ENCODE measurements at places on chromosomes 6 and 20.

- DNase-seq: no peak
Measured at GRCh38 chr6:156953479-156954146, 176.4 kb downstream of the ARID1B start.

DNA sequence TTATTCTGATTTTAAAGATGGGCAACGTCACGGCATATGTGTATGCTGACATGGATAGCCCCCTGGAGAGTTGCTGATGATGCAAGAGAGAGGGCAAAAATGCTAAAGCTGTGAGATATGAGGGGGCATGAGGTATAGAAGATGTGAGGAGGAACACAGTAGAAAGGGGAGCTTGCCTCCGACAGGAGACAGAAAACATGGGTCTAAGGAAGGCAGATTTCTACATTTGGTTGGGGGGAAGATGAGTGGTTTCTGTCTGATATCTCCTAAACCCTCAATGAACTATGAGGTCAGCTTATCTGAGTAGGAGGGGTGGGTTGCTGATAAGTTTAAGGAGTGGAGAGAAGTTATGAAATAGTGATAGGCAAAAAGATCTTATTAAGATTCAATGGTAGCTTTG is 6.0 kb downstream of the RNF24 start:
- no peak for DNase-seq

DNA sequence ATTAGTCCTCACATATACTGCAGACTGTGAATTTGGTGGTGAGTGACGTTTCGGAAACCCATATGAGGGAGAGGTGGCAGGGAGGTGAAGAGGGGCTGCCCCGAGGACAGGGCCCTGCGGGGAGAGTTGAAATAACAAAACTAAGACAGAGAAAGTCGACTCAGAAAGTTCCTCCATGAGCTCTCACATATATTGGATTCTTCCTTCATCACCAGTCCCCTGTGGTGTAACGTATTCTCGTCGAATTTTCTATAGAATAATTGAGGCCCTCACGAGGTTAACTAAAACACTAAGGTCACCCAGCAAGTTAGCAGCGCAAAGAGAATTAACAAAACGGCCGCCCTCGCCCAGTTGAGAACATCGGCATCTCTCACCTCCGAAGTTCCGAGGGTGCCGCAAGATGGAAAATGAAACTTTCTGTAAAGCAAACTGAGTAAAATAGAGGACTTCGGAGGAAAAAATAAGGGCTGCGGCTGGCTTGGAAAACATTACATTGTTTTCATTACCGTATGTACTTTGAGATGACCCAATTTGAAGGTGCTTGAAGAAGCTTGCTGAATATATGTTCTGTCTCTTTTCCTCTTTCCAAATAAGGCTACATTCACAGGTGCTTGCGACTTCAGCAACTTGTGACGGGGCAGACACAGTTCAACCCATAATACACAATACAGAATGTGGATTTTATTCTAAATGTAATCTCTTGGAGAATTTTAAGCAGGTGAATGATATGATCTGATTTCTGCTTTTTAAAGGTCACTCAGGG is 490.9 kb upstream of the JARID2 start:
- peak; percentile 69 for DNase-seq

DNA sequence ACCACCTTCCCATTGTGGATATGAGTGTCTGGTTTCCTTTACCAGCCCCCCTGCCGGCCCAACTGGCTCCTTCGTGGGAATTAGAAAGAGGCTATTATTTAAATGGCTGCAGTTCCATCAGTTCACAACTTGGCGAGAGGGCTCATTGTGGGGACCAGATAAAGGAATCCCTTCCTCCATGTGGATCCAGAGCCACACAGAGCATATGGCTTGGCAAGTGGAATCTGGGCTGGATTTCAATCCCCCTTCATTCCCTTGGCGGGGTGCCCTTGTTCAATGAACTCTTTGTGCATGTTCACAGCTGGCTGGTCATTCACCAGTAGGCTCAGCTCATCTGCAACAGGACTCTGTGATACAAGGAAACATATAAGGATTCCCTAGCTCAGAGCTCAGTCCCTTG is 140.6 kb downstream of the OPN5 start:
- no peak for DNase-seq

- DNase-seq: no peak
Measured at GRCh38 chr6:136136274-136136673, 113.8 kb downstream of the MTFR2 start.

- DNase-seq: no peak
Measured at GRCh38 chr6:90947184-90948064, 360.6 kb upstream of the MAP3K7 start.

DNA sequence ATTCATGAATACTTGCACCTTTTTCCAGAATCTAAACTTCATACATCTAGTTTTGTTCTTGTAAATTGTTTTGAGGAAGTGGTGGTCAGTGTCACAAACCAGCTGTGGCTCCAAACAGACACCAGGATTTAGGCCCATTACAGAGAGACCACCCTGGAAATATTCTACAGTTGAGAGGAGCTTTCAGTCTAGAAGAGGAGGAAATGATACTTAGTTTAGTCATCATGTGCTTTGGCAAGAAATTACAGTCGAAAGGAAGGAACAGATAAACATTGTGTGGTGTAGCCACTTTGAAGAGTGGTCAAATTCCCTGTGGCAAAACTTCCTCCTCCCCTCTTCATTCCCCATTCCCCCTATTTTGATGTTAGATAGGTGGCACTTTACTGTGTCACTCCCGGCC is 15.7 kb downstream of the DCBLD1 start:
- no peak for DNase-seq

DNA sequence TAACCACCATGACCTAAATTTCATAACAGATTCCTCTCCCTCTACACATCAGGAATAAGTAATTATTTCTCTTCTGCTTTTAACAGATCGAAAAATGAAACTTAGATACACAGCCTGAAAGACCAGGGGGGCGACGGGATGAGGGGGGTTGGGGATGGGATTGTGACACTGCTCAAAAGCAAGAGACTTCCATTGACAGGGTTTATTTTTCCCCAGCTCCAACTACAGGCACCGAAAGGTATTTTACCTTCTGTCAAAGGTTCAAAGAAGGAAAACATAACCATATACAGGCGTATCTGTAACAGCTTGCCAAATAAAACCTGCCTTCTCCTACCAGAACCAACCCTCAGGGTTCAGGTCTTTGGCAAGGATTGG is 1.3 kb downstream of the EPHA7 start:
- DNase-seq: no peak

DNA sequence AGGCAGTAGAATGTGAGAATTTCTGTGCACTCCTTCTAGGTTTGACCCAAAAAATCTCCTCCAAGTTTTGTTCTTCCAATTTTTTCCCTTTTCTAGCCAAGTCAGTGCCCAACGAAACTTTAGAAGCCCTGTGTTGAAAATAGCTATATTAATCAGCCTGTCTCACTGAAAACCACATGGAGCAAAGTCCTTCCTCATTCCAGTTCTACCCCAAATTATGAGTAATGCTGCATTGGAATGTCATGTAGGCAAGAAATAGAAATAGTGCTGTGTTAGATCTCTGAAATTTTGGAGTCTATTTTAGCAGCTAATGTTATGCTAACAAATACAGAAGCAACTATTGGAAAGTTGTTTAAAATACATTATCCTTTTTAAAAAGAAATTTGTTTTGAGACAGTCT is 725.5 kb downstream of the TBC1D32 start:
- DNase-seq: no peak

DNA sequence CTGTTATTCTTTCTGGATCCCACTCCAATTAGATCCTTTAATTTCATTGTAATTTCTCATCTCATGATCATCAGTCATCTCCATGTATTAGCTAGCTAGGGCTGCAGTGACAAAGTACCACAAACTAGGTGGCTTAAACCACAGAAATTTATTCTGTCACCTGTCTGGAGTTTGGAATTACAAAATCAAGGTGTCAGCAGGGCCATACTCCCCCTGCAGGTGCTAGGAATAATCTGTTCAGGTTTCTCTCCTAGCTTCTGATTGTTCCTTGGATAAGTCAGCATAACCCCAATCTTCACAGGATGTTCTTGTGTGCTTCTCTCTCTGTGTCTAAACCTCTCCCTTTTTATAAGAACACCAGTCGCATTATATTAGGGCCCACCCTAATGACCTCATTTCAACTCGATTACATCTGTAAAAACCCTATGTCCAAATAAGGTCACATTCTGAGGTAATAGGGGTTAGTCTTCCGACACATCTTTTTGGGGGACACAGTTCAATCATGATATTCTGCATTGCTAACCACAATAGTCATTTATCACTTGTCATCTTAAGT is 40.5 kb downstream of the BEND6 start:
- no peak for DNase-seq

GRCh38 chr6:56730663-56731529 is 88.2 kb upstream of the DST start:
- DNase-seq: no peak

DNA sequence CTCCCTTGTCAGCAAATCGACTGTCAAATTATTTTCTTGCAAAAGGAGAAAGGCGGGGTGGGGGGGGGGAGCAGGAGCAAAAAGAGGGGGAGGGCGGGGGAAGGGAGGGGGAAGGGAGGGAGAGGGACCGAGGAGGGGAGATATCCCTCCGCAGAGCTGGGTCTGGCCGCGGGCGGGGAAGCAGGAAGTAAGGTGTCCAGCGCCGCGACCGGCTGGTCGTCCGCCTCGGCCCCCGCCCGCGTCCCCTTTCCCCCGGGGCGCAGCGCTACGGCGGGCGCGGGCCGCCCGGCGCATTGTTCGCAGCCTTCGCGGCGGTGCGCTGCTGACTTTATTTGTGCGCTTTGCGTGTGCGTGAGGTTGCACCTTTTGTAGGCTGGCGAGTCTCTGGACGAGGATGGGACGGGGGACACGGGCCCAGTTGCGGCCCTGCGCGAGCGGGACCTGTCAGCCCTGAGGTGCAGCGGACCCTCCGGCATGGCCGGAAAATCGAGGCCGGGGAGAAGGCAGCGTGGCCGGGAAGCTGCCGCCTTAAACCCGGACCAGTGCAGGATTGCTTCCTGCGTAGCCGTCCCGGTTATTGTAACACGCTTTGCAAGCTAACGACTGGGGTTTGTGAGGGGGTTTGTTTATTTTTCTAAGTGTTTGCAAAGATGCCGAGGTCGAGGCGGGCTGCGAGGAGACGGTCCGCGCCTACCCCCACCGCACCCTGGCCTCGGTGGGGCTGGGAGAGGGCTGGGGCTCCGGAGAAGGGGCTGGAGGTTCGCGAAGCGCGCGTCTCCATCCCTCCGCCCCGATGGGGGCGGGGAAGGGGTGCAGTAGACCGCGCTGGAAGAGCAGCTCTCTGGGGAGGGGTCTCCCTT is 675 bp upstream of the TRERF1 start:
- peak; percentile 25 for DNase-seq

DNA sequence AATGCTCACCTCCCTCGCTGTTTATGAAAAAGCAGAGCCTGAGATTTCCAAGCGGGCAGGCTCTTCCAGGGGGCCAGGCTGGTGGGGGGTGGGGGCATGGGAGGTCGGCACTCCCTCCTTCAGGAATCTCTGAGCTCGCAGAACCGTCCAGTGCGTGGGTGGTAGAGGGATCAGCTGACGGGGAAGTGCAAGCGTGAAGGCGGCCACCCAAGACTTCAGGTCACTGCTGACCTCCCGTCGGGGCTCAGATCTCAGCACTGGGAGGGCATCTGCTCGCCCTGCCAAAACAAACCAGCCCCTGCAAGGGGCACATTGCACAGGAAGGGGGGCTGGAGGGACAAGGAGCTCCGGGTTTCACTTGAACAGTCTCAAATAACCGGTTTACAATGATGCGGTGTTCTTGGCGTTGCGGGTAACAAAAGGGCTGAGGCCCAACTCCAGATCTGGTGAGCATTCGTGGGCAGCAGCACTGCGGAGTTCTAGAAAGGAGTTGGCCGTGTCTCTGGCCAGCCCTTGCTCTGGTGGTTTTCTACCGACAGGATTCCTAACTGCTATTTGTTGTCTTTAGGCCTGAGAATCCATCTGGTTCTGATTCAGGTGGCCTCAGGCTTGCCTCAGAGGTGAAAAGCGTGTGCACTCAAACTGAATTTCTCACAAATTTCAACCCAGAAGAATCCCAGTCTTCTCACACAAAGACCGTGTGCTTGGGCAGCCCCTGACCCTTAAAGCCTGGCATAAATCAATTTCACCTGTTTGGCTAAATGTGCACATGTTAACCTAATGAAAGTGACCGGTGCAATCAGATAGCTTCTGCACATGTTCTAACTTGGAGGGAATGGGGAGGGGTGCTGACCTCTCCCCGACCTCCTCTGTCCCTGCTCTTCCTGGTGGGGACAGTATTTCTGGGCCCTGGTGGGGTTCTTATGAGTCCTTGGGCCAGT is 191.6 kb downstream of the MYLK4 start:
- DNase-seq: no peak

- peak; percentile 47 for DNase-seq
Measured at GRCh38 chr6:89145956-89146717, at the start of gene PM20D2. PM20D2 (plus strand) TSS chr6:89146055; CDS start chr6:89146145, 90 bp downstream.

- DNase-seq: no peak
Measured at GRCh38 chr6:11434565-11435326, 102.8 kb upstream of the TMEM170B start.

DNA sequence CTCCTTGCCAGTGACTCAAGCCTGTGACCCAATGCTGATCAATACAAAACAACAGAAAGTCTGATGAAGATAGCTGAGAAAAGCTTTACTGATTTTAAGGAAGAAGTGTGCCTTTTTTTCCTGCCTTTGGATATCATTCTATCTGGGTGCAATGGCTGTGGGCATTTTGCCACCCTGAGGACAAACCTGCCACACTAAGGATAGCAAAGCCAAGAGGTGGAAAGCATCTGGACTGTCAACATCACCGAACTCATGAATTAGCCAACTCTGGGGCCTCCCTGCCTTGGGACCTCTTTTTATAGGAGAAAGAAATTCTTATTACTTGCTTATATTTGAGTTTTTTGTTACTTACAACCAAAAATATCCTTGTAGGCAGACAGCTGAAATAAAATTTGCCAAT is 19.9 kb downstream of the RALGAPA2 start:
- no peak for DNase-seq

DNA sequence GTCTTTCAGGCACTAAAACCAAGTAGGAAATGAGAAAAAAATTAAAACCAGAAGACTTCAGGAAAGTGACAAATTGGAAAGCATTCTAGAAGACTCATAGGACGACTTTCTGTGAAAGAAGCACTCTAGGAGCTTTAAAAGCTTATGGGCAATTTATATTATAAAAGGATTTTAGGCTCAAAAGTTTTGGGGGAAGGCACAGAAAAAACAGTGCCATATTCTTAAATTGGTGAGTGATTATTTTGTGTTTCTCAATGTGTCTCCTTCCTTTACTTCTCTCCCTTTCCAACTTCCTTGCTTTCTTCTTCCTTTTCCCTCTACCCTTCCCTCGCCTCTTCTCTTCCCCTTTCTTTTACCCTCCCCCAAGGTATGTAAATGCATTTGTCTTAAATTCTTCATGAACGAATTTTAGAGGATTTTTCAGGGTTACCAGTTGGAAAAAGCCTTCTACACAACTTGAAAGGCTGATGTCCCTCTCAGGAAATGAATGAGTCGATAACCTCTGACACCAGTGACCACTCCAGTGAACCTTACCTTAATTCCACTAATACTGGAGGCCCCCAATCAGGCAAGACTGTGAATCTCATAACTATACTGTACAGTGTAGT is 2.6 kb upstream of the LIN28B start:
- DNase-seq: no peak

Measured in T-helper 2 cell (primary cell).